ENCODE measurements at places on chromosomes 3 and 15.

- no peak for DNase-seq
Measured at GRCh38 chr15:57298204-57298603, 78.1 kb upstream of the CGNL1 start.

- no peak for DNase-seq
Measured at GRCh38 chr3:78741066-78741645, 1026.6 kb downstream of the ROBO1 start.

- no peak for DNase-seq
Measured at GRCh38 chr3:123757281-123757940, 126.7 kb downstream of the MYLK start.

GRCh38 chr3:8760091-8760490, 9.3 kb downstream of the OXTR start:
- DNase-seq, result no peak

- no peak for DNase-seq
Measured at GRCh38 chr3:155335724-155336354, 42.4 kb upstream of the STRIT1 start.

DNA sequence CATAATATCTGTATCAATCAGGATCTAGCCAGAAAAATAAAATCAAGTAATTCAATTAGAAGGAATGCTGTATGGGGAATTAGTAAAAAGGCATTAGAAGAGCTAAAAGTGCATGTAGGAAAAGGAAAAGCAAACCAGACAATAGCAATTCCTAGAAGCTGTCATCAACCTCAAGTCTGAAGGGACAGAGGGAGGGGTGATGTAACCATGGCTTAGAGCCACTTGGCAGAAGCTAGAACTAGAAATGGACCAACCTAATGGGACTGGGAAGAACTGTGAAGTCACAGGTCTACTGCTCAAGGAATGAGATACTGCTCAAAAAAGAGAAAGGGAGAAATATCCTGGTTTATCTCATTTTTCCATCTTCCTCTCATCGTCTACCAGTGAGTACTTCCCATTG, 590.7 kb upstream of the SGO1 start:
- no peak for DNase-seq

GRCh38 chr3:45029661-45030060, 3.6 kb downstream of the CLEC3B start:
- DNase-seq, result no peak

All from NCI-H1694 (cell line).